ENCODE measurements at places on chromosomes 11 and 22. TPM values are rescaled to one million over a fixed set of nuclear protein-coding genes. Genes with fewer than 3 reads are reported as not detected.

DNA sequence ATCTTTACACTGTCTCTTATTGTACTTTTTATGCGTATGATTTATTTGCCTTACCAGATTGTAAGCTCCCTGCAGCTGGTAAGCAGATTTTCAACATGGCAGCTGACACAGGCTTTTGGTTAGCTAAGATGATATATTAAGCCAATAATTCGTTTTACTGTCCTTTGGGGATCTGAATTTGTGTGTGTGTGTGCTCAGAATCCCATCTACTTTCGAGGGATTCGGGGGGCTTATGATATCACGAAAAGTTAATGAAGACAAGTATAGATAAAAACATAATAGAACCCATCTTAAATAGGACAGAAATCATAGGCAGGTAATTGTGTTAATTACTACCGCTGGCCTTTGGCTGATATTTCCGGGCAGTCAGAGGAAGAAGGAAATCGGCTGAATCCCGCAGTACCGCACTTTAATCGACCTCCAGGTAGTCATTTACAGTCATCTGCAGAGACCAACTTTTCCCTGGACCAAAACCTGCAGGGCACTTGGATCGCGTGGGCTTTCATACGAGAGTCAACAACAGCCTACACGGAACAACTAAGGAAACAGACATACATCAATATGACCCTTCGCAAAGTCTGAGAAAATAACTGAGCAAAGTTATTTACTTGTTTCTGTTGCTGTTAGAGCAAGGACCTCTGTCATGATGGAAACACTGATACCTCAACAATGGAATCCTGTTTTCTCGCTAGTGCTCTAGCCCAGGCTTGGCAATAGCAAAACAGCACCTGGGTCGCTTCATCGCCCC is 802 bp downstream of the KBTBD3 start:
- no peak for DNase-seq

DNA sequence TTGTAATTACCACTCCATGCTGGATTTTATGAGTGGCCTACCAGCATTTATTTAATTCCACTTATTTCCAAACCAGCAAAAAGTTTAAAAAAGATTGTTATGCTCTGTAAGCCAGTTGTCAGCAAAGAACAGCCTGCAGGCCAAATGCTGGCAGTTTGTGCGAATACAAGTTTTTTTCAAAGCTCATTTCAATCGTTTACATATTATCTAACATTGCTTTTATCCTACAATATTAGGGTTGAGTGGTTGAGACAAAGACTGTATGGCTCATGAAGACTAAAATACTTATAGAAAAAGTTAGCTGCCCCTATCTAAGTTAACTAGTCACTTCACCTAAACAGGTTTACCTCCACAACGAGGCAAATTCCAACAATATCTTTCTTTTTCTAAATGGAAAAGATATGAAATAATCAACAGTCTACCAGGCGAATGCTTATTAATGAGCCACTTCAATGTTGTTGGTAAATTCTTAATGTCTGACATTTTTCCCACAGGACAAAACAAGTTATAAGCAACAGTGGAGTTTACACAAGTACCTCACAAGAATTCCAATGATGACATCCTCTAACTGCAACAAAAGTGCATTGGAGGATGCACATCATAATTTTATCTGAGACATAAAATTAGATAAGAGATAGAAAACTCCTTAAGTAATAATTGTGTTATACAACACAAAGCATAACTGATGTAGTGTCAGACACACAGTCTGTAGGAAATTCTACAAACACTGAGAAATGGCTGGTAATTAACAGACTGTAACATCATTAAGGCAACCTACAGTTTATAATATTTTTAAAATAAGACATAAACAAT is 35.8 kb upstream of the POU2AF2 start:
- no peak for DNase-seq

Gene RPUSD4
- total RNA-seq, result 24.2 TPM

Gene DAGLA
- 4.2 TPM for total RNA-seq

All from fibroblast of the aortic adventitia (primary cell).